ENCODE measurements at places on chromosomes 16 and 17.
A peak's percentile ranks its signal among the peaks of the same experiment; 100 is the strongest.

- DNase-seq = no peak
Observed at GRCh38 chr16:89722392-89723278, 1.3 kb downstream of the ZNF276 start.

- no peak for DNase-seq
Observed at GRCh38 chr17:36602030-36602748, 806 bp downstream of the MRM1 start.

DNA sequence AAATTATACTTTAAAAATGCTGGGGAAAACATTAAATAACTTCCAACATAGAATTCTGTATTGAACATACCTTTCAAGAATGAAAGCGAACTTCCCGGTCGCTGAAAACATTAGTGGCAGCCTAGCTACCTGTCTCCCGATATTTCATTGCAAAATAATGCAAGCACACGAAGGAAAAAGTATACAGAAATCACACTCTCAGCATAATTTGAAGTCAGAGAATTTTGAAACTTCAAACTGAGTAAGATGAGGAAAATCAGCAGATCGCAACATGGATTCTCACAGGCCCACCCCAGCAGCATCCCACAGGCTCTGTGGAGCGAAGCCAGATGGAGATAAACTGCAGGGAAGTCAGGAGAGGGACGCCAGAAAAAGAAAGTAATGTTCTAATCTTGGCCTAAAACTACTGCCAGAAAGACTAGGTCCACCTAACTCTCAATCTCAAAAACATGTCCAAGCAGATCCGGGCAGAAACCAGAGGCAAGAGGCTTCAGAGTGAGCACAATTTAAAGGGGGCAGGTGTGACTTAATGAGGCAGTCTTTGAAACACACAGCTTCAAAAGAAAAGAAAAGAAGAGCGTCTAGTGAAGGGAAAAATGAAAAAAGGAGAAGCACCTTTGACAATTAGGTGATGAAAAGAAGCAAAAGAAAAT lies 4.8 kb upstream of the GOSR1 start:
- DNase-seq = peak; percentile 16

DNA sequence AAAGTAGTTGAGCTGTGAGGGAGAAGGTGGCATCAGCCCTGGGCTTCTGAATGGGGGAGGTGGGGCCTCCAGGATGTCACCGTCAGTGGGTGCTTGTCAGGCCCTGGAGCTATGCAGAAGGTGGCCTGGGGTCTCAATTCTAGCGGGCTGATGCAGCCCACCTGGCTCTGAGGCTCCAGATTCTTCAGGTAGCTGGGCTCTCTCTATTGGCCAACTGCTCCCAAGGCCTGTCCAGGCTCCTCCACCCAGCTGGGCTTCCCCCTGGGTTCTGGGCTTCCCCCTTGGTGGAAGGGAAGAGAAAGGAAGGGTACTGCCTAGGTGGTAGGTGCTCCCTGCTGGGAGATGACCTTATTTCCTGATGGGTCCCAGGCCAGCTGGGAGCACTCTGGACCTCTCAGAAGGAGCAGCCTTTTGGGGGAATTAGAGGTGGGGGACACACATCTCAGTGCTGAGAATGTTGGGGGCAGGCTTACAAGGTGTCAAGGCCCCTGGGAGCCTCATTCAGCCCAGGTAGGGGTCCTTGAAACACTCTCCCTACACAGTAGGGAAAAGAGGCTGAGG lies 1728.3 kb downstream of the TP53TG3F start:
- DNase-seq = no peak

GRCh38 chr17:49640556-49640955 lies 37.3 kb downstream of the SPOP start:
- peak; percentile 53 for DNase-seq

GRCh38 chr17:6011206-6011605 lies 59.0 kb upstream of the WSCD1 start:
- DNase-seq = no peak

DNA sequence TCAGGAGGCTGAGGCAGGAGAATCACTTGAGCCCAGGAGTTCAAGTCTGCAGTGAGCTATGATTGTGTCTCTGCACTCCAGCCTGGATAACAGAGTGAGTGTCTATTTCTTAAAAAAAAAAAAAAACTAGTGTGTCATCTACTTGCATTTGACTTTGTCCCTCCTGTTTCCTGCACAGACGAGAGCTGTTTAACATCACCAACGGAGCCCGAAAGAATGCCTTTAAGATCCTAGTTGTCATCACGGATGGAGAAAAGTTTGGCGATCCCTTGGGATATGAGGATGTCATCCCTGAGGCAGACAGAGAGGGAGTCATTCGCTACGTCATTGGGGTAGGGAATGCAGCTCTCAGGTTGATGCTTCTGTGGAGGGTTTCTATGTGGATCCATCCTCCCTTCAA lies 13.4 kb downstream of the ITGAM start:
- no peak for DNase-seq

DNA sequence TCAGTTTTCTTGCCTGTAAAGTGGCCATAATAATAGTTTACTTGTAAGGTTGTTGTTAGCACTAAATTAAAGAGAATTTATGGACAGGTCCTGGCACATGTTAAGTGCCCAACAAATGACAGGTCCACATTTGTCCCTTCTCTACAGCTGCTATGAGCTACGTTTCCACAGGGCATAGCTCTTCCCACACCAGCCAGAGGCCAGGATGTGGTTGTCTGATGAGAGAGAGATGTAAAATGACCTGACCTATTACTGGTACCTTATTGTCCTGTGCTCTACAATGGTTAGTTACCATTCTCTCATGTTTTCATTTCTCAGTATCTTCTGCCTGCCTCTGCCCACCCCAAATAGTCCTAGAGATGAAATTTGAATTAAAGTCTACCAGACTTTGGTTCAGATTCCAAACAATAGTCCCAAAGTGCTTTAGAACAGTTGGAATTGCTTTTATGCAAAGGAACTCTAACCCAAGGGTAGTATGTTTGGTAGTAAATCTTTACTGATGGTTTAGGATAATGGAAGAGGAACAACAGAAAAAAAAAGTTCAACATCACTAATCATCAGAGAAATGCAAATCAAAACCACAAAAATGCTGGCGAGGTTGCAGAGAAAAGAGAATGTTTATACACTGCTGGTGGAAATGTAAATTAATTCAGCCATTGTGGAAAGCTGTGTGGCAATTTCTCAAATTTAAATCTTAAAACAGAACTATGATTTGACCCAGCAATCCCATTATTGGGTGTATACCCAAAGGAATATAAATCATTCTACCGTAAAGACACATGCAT lies 57.1 kb upstream of the ANKFN1 start:
- DNase-seq = peak; percentile 82

GRCh38 chr17:13550291-13550690 lies 51.4 kb downstream of the HS3ST3A1 start:
- no peak for DNase-seq

GRCh38 chr16:27239906-27240655 lies 28.5 kb downstream of the NSMCE1 start:
- no peak for DNase-seq

- DNase-seq = no peak
Observed at GRCh38 chr16:1525871-1526607, 7.4 kb upstream of the TMEM204 start.

DNA sequence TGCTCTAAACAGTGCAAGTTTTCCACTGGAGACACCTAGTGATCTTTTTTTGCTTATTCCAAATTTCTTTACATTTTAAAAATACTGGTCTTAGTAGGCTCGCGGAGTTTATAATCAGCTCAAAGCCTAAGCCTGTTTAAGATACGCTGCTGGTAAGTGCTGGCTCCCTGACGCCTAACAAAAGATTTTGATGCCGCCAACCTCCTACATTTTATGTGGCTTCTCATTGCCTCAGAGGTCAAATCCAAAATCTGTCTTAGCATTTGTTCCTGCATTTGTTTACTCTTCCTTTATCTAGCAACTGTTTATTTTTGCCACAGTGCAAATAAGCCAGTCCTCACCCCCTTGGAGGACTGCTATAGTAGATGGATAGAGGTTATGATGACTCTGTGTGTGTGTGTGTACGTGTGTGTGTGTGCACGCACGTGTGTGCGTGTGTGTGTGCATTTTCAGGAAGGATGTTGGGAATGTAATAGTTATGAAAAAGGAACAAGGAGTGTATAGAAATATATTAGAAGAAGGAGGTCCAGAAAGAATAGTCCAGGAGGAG lies 24.8 kb downstream of the HS3ST3B1 start:
- no peak for DNase-seq

DNA sequence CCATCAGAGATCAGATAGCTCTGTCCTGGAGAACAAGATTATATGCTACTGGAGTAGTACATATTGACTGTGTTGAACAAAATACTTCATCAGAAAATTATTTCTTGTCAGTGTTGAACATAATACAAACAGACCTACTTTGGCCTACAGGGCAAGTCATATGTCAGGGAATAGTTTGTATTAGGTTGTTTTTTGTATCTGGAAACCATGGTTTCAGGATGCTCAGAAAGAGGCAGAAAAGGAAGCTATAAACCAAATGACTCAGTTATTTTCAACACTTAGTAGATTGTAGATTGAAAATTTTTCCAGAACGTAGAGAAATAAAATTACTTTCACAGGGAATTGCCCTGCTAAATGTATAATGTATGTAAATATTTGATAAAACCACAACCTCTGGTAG lies 198.4 kb downstream of the CYB561 start:
- DNase-seq = no peak

GRCh38 chr16:48352648-48353390 lies 32.4 kb downstream of the SIAH1 start:
- no peak for DNase-seq

DNA sequence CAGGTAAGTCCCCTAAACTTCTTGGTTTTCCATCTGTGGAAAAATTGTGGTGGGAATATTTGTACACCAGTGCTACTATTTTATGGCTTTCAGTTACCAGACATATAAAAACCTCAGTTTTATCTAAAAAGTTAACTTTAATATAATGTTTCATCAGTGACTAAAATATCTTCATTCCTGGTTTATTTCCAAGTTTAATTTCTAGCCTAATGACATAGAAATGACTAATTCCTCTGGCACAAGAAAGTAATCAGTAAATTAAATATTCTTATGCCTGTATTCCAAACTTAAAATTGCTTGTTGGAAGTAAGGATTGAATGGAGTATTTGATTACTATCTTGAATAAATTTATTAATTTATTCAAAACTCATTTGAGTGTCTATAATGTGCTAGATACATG lies 757.0 kb downstream of the CDH11 start:
- no peak for DNase-seq
